ENCODE measurements at places on chromosomes 6 and 20. TPM values are rescaled to one million over a fixed set of nuclear protein-coding genes. Genes with fewer than 3 reads are reported as not detected.
A peak's percentile ranks its signal among the peaks of the same experiment; 100 is the strongest.

GRCh38 chr6:125431971-125432370 is 130.2 kb upstream of the HDDC2 start:
- DNase-seq = peak; percentile 17
- no peaks in the 10 kb centered on the region for H3K36me3 ChIP-seq
- no peak overlapping the region for H3K4me3 ChIP-seq
- no peaks in the 10 kb centered on the region for H3K27me3 ChIP-seq
- peaks cover 15% of the 10 kb centered on the region for H3K4me1 ChIP-seq
- no peak overlapping the region for H3K27ac ChIP-seq

GRCh38 chr6:157133856-157134255 is 189.5 kb downstream of the TMEM242 start:
- no peak overlapping the region for H3K4me3 ChIP-seq
- H3K27ac ChIP-seq = no peak overlapping the region
- no peaks in the 10 kb centered on the region for H3K27me3 ChIP-seq
- peaks cover 3% of the 10 kb centered on the region for H3K36me3 ChIP-seq
- no peaks in the 10 kb centered on the region for H3K4me1 ChIP-seq

DNA sequence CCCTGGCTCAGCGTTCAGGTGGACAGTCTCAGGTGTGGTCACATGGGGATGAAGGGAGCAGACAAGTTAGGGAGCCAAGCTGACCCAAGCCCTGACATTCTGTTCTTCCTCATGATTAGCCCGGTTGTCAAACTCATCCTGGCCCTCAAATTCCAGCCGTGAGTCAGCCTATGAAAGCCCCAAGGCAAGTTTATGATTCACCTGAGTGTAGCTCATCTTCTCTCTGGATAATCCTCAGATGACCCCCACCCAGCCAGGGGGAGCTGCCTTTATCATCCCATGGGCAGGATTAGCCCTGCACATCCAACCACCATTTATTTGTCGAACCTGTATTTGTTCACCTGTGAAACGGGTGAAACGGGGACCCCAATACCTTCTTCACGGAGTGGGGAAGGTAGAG is 161.9 kb downstream of the DHX35 start:
- DNase-seq = no peak
- H3K4me3 ChIP-seq = no peak overlapping the region
- peaks cover 22% of the 10 kb centered on the region for H3K4me1 ChIP-seq

- H3K4me3 ChIP-seq = peak overlapping the region; percentile 80
- peaks cover 2% of the 10 kb centered on the region for H3K4me1 ChIP-seq
- no peaks in the 10 kb centered on the region for H3K27me3 ChIP-seq
These were observed 1.5 kb upstream of the HMGN4 start for GRCh38 chr6:26536571-26537159.

DNA sequence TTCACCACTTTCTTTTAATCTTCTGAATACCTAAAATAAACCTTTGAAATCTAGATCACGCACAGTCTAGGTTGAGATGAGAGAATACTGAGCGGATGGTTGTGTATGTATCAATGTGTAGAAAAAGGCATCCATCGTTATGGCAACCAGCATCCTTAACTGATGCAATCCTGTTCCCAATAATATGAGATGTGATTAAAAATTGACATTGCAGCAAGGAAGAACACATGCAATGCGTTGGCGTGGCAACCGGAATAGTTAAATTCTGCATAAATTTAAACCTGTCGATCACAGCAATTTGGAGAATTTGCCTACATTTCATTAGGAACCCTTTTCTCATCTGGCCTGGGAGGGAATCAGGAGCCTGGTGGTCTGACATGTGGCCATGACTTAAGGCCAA is 1.3 kb upstream of the L3MBTL1 start:
- no peaks in the 10 kb centered on the region for H3K36me3 ChIP-seq
- H3K4me1 ChIP-seq = peaks cover 4% of the 10 kb centered on the region
- no peak for DNase-seq
- no peak overlapping the region for H3K4me3 ChIP-seq

- no peak overlapping the region for H3K4me3 ChIP-seq
- H3K27me3 ChIP-seq = no peaks in the 10 kb centered on the region
- no peaks in the 10 kb centered on the region for H3K36me3 ChIP-seq
- H3K27ac ChIP-seq = no peak overlapping the region
- DNase-seq = no peak
- H3K4me1 ChIP-seq = no peaks in the 10 kb centered on the region
These were observed 341.8 kb downstream of the SYNE1 start for GRCh38 chr6:152295346-152295745.

DNA sequence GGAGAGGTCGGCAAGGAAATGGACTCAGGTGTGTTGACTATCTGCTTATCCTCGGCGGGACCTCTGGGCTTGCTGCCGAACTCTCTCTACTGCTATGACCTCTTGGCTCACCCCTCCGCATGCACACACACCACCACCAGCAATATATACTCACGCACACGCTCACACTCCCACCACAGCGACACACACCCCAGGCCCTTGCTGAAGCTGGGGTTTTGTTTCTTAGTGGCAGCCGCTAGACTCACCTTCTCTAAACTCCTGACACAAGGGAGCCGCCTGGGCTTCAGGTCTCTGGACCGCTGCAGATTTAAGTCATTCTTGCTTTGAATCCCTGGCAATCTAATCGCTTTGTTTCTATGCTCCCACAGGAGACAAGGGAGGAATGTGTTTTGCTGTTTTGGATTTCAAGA is 59.4 kb upstream of the BACH2 start:
- no peak for DNase-seq
- H3K4me3 ChIP-seq = no peak overlapping the region
- H3K36me3 ChIP-seq = no peaks in the 10 kb centered on the region
- peaks cover 2% of the 10 kb centered on the region for H3K27me3 ChIP-seq
- no peaks in the 10 kb centered on the region for H3K4me1 ChIP-seq
- H3K27ac ChIP-seq = no peak overlapping the region

- peak overlapping the region; percentile 73 for H3K4me3 ChIP-seq
- H3K4me1 ChIP-seq = no peaks in the 10 kb centered on the region
- H3K36me3 ChIP-seq = no peaks in the 10 kb centered on the region
These were observed 625 bp upstream of the ECHDC1 start for GRCh38 chr6:127343809-127344659.

- H3K4me1 ChIP-seq = no peaks in the 10 kb centered on the region
- H3K4me3 ChIP-seq = no peak overlapping the region
- H3K27ac ChIP-seq = no peak overlapping the region
- H3K27me3 ChIP-seq = no peaks in the 10 kb centered on the region
- H3K36me3 ChIP-seq = no peaks in the 10 kb centered on the region
These were observed 671.2 kb downstream of the EPHA7 start for GRCh38 chr6:92748131-92748530.

DNA sequence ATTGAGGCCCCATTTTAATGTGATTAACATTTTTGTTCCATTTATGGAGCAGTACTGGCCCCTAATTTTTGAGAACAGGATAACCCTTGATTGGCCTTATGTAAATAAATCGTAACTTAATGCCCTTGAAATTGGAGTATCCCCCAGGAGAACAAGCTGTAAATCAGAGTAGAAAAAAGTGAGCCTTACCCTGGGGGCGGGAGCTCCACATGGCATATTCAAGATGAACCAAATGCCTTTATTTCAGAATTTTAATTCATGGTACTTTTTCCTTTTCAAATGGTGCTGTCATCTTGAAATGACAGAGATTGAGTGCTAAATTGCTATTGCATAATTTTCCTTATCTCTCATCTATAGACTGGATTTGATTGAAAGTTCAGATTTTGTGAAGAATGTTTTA is 809.5 kb upstream of the FLRT3 start:
- no peak for DNase-seq
- H3K27me3 ChIP-seq = no peaks in the 10 kb centered on the region
- H3K36me3 ChIP-seq = no peaks in the 10 kb centered on the region
- no peaks in the 10 kb centered on the region for H3K4me1 ChIP-seq
- H3K4me3 ChIP-seq = no peak overlapping the region

- no peaks in the 10 kb centered on the region for H3K27me3 ChIP-seq
- H3K27ac ChIP-seq = no peak overlapping the region
- no peak for DNase-seq
These were observed 267.1 kb upstream of the JAG1 start for GRCh38 chr20:10940941-10941340.

- no peak for DNase-seq
- H3K4me3 ChIP-seq = no peak overlapping the region
- H3K36me3 ChIP-seq = no peaks in the 10 kb centered on the region
- H3K27ac ChIP-seq = no peak overlapping the region
These were observed 97.5 kb upstream of the TMEM30A start for GRCh38 chr6:75381877-75382633.

DNA sequence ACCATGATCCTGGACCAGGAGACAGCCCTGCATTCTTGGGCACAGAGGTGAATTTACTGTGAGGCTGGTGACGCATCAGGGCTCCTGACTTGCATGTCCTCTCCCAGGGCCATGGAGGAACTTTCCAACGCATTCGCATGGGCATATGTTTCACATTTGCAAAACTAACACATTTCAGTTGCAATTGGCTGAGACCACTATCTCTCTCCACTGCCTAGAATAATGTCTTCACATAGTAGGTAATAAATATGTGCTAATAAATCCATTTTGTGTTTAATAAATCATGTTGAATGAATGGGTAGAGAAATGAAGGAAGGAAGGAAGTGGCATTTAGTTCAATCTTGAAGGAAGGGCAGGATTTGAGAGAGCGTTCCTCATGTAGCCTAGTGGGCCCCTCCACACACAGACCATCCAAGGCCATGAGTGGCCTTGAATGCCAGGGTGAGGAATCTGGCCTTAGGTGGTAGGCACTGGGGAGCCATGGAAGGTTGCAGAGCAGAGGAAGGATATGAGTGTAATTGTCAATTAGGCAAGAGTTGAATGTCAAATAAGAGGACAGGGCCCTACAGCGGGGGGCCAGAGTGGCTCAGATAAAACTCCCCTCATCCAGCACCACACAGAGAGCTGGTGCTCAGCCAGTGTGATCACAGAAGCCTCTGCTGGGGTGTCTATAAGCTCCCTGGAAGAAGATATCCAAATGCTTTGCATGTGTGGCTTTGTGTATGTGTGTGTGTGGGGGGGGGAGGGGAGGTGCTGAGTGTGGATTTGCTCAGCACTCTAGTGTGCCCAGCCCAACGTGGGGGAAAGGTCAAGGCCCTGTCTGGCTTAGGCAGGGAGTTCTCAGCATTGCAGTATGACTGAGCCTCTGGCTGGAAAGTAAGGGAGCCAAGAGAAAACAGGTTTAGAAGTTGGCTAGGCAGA is 30.9 kb upstream of the CCN5 start:
- H3K27ac ChIP-seq = no peak overlapping the region
- H3K4me1 ChIP-seq = no peaks in the 10 kb centered on the region
- no peaks in the 10 kb centered on the region for H3K36me3 ChIP-seq
- no peaks in the 10 kb centered on the region for H3K27me3 ChIP-seq
- H3K4me3 ChIP-seq = no peak overlapping the region

DNA sequence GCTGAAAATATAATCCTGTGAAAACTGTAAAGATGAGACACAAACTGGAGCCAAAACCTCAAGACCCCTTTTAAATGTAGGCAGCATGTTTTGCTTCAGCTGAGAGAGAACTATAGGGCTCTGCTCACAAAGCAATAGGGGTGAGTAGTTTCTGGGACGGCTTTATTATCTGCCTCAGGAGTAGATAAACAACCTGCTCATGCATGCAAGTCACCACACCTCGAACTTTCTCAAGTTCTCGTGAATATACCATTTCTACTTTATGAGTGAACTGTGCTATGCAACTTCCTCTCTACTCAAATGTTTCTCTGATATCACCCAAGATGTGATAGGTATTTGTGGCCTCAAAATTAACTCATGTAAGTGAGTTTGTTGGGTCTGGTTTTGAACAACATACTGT is 7.5 kb upstream of the OOEP start:
- no peak overlapping the region for H3K4me3 ChIP-seq
- no peaks in the 10 kb centered on the region for H3K27me3 ChIP-seq
- H3K27ac ChIP-seq = no peak overlapping the region
- no peaks in the 10 kb centered on the region for H3K36me3 ChIP-seq
- DNase-seq = no peak

GRCh38 chr20:5146099-5146668 is 19.4 kb downstream of the CDS2 start:
- no peak overlapping the region for H3K27ac ChIP-seq
- no peaks in the 10 kb centered on the region for H3K36me3 ChIP-seq
- H3K27me3 ChIP-seq = no peaks in the 10 kb centered on the region
- H3K4me1 ChIP-seq = no peaks in the 10 kb centered on the region
- DNase-seq = no peak

- H3K36me3 ChIP-seq = no peaks in the 10 kb centered on the region
- H3K27ac ChIP-seq = no peak overlapping the region
- no peak for DNase-seq
- H3K27me3 ChIP-seq = no peaks in the 10 kb centered on the region
- H3K4me3 ChIP-seq = no peak overlapping the region
These were observed 27.5 kb upstream of the SIRPA start for GRCh38 chr20:1867495-1868260.

- H3K27me3 ChIP-seq = no peaks in the 10 kb centered on the region
- no peak for DNase-seq
- no peak overlapping the region for H3K4me3 ChIP-seq
- no peaks in the 10 kb centered on the region for H3K36me3 ChIP-seq
- H3K4me1 ChIP-seq = no peaks in the 10 kb centered on the region
- no peak overlapping the region for H3K27ac ChIP-seq
These were observed 144.6 kb upstream of the BMP5 start for GRCh38 chr6:56019973-56020372.

- H3K4me1 ChIP-seq = no peaks in the 10 kb centered on the region
- H3K27ac ChIP-seq = no peak overlapping the region
- H3K27me3 ChIP-seq = no peaks in the 10 kb centered on the region
These were observed 1183.8 kb downstream of the HACE1 start for GRCh38 chr6:103675807-103676406.

GRCh38 chr20:10502098-10502526 is 67.0 kb downstream of the SLX4IP start:
- no peak overlapping the region for H3K4me3 ChIP-seq
- no peak overlapping the region for H3K27ac ChIP-seq
- no peak for DNase-seq
- H3K27me3 ChIP-seq = no peaks in the 10 kb centered on the region
- no peaks in the 10 kb centered on the region for H3K36me3 ChIP-seq

Gene OPN5
- total RNA-seq = not detected

Gene OR12D3
- not detected for total RNA-seq

Gene UNC5CL
- total RNA-seq = 1.3 TPM

Gene TPX2
- 125 TPM for total RNA-seq

Gene WFDC8
- not detected for total RNA-seq

Gene OGFR
- total RNA-seq = 25.1 TPM

Gene FOXS1
- total RNA-seq = not detected

Gene SGK2
- 0.23 TPM for total RNA-seq

All from H1 (cell line).